AML-193 (cell line): ENCODE measurements at places on chromosomes 3 and 15.
A peak's percentile ranks its signal among the peaks of the same experiment; 100 is the strongest.

DNA sequence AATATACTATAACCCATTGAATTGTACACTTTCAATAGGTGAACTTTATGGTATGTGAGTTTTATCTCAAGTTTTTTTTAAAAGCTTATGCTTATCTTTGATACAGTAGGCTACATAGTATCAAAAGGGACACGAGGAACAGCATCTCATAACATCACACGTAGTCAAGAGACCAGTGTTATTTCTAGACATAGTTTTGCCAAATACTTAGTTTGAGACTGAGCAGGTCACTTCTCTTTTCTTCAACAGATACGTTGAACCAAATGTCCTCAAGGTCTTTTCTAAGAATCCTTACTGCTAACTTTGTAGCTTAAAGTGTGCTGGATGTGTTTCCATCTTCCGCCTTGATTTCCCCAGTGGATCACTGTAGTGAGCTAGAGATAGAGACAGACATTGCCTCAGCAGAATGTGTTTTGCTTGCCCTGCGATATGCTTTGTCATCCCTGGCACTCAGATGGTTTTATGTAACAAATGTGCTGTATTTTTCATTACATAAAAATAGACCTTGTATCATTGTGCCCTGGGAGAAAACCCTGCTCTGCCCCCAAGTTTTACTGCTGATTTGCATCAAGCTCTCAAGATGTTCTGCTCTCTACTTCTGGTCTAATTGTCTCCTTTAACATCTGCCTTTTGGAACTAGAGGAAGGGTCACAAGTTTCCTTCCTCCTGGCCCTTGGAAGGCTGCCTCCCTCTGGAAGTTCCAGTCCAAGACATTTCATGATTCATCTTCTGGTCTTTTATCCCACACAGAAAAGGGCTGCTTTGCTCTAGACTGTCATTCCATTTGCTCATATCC is 426.4 kb upstream of the RGMA start:
- DNase-seq, result no peak

GRCh38 chr15:51401872-51402517 is 60.5 kb downstream of the GLDN start:
- DNase-seq, result peak; percentile 46

GRCh38 chr3:51102396-51102795 is 282.7 kb upstream of the MANF start:
- no peak for DNase-seq

DNA sequence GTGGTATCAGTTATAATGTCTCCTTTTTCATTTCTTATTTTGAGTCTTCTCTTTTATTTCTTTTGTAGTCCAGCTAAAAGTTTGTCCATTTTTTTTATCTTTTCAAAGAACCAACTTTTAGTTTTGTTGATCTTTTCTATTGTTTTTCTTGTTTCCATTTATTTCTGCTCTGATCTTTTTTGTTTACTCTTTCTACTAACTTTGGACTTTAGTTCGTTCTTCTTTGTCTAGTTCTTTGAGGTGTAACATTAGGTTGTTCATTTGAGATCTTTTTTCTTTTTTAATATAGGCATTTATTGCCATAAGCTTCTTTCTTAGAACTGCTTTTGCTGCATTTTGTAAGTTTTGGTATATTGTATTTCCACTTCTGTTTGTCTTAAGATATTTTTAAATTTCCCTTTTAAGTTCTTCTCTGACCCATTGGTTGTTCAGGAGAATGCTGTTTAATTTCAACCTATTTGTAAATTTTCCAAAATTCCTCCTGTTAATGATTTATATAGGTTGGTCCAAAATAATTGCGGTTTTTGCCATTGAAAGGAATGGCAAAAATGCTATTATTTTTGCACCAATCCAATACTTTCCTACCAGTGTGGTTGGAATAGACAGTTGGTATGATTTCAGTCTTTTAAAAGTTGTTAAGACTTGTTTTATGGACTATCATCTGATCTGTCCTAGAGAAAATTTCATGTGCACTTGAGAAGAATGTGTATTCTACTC is 51.2 kb downstream of the KAT2B start:
- no peak for DNase-seq

- DNase-seq, result no peak
Measured at GRCh38 chr3:37770938-37771918, 90.5 kb upstream of the CTDSPL start.

GRCh38 chr15:64562003-64562640 is 101.7 kb downstream of the ZNF609 start:
- no peak for DNase-seq

- DNase-seq, result no peak
Measured at GRCh38 chr3:189298469-189299375, 127.0 kb downstream of the TPRG1 start.

GRCh38 chr15:25176616-25176923 is 221.8 kb downstream of the SNRPN start:
- DNase-seq, result no peak

DNA sequence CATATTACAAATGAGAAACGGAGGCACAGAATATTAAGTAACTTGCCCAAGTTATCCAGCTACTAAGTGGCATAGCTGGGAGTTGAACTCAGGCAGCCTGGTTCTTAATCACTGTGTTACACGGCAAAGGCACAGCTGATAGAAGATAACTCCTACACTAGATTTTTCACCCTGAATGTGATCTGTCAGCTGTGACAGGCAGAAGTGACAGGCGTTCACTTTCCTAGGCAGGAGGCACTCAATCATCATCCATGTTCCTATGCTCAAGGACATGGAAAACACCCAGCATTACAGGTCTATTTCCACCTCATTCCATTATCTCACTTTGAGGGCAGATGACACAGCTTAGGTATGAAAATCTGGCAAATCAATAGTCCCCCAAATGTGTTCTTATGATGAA is 35.6 kb downstream of the TBC1D2B start:
- DNase-seq, result no peak

DNA sequence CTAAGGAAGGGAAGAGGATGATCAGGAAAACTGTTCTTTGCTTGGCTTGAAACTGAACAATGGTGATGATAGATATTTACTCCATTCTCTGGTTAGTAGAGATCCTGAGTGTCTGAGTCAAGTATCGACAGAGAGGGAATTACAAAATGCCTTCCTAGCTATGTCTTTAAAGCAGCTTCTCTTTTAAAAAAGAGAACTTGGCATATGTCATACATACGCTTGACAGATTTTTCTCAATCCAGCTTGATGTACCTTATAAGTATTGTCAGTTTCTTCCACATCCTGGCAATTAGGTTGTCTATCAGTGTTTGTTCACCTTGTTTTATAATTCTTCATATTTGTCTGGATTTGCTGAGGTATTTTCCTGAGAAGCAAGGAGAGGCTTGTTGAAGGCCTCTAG is 5.0 kb upstream of the EPHB1 start:
- no peak for DNase-seq

DNA sequence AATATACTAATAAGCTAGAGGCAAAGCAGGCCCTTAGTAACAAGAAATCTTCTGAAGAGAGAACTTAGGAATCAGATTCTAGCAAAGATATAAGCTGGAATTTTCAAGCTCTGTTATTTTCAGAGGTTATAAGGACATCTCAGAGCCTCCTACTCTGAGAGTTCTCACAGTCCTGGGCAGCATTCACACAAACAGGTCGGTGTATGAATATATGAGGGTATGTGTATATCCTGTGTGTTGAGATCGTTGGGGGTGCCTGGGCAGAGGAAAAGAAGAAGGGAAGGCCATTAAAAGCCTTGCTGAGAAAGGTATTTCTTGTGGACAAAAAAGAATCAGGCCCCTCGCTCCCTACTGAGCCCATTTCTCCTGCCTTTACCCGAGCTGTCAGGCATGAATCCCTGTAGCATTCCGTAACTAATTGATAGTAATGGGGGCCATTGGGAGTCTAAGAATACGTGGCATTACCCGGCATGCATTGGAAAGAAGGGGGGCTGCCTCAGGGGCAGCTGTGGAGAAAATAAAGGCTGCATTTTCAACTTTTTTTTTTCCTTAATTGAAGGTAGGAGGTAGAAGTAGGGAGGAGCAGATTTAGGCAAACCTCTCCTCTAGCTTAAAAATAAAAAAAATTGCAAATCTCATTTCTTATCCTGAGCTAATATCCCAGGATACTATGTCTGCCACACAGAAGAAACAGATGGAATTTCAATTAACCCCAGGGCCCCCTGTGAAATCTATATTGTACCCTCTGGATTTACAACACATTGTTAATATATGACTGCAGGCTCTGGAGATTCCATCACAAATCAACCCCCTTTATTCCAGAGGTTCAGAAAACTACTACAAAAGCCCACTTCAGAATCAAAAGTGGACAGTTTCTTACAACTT is 103.8 kb downstream of the GTPBP8 start:
- no peak for DNase-seq

GRCh38 chr3:43638594-43639447 is 17.0 kb upstream of the ANO10 start:
- DNase-seq, result peak; percentile 16

DNA sequence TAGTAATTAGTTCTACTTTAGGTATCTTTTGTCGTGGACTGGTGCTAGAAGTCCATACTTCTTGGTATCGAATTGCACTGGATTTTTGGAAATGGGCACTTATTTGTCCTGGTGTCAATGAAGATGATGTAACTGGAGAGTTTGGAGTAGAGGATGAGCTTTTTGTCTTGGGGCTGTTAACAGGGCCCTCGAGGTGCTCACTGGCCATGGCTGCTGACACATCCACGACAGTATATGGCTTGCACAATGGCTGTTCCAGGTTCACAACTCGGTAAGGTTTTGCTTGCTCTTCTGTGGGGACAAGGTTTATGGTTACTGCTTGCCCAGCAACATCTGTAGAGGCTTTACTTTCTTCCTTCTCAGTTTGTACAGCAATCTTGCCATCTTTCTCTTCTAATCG is 109.4 kb upstream of the TSPAN3 start:
- no peak for DNase-seq

- no peak for DNase-seq
Measured at GRCh38 chr3:52978109-52978754, 67.6 kb downstream of the SFMBT1 start.

DNA sequence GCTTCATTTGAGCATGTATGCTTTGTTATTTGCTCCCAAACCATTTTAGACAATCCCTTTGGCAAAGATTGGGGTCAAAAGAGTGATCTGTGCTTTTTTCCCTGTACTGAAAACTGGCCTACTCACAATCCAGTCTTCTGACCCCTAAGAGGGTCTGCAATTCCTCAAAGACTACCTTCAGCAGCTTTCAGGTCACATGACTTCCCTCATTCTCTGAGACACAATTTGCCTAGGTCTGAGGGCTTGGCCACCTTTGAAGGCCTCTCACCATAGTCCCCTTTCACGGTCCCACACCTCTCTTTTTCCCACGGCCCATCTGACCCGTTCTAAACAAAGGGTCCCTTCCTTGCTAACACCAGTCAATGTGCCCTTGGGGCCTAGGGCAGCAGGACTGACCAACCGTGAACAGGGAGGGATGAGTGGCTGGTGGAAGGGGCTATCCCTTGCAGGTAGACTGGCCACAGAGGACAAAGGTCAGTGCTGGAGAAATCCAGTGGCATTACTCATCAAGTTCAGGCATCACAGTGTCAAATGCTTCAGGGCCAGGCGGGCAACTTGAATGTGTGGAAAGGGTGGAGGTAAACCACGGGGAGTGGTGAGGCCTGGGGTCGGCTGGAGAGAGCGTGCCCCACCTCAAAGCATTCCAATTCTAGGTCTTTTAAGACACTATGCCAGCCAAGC is 10.8 kb downstream of the RASL12 start:
- no peak for DNase-seq

- DNase-seq, result no peak
Measured at GRCh38 chr3:70000563-70001081, 1.1 kb downstream of the SAMMSON start.

DNA sequence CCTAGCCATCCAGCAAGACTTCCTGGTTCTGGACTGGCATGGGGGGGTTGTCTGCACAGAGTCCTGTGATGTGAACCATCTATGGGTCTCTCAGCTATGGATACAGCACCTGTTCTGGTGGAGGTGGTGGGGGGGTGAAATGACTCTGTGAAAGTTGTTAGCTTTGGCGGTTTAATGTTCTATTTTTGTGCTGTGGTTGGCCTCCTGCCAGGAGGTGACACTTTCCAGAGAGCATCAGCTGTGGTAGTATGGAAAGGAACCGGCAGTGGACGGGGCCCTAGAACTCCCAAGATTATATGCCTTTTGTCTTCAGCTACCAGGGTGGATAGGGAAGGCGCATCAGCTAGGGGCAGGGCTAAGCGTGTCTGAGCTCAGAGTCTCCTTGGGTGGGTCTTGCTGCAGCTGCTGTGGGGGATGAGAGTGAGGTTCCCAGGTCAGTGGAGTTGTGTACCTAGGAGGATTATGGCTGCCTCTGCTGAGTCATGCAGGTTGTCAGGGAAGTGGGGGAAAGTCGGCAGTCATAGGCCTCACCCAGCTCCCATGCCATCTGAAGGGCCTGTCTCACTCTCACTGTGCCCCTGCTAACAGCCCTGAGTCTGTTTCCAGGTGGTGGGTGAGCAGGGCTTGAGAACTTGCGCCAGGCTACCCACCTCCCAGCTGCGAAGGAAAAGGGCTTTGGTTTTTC is 7.1 kb upstream of the LARS2 start:
- DNase-seq, result no peak

- no peak for DNase-seq
Measured at GRCh38 chr3:153356908-153357307, 194.9 kb downstream of the RAP2B start.

DNA sequence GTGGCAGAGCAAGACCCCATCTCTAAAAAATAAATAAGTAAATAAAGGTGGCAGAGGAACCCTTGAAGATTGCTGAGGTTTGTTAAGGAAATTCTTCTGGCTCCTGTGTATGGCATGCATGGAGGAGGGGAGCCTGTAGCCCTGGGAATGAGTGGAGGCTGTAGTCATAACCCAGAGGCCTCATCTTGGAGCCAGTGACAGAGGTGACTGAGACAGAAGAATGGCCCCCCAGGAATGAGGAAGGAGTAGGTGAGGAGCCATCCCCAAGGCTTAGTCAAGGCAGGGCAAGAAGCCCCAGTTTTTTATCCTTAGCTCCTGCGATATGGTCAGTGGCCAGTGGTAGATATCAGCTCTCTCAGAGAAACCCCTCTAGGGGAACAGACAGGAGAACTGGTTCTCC is 46.5 kb downstream of the BSN start:
- no peak for DNase-seq

GRCh38 chr3:194532591-194532990 is 45.8 kb upstream of the ATP13A3 start:
- DNase-seq, result no peak

GRCh38 chr3:186828340-186828739 is 14.2 kb upstream of the ADIPOQ start:
- DNase-seq, result no peak

GRCh38 chr15:54033869-54034458 is 55.7 kb downstream of the UNC13C start:
- no peak for DNase-seq

DNA sequence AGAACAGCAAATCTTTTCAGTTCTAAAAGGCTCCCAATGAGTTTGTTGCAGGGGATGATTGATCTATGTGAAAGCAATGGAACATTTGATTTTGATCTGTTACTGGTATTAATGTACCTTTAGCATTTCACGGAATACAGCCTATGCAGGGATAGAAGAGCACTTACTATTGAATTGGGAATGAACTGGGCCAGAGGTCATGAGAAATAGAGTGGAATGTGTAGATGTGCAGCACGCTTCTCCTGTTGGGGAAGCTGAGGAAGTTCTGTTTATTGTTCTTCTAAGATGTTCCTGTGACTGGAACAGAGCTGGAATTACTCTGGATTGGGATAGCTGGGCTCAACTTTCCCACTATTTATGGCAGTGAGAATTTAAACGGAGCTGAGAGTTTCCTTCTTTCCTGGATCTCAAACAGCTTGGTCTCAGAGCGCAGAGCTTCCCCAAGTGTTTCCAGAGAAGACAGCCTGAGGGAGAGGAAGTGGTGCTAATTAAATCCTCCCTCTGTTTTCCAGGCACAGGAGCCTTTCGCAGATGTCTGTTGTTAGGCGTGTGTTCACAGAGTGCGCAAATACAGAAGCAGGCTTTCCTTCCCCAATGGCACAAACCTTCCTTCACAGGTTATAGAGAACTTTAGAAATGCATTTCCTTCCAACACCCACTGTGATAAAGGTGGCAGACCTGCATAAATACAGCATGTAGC is 32.5 kb downstream of the TPRG1 start:
- no peak for DNase-seq
